B cell (primary cell): ENCODE measurements at places on chromosomes 7 and 10.

DNA sequence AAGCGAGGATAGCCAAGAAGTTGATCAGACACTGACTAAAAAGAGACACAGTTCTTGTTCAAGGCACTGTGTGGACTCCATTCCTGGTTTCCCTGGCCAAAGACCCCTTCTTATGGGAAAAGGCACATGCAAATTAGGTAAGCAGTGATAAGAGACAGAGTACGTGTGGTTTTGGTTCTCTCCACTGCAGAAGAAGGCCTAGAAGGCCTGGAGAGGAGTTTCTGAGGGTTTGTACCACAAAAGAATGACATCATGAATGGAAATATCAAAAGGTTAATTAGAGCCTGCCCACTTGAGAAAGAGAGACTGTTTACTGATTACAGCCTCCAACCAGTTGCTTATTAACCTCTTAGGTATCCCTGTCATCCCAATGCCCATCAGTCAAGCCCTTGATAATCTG lies 137.5 kb downstream of the ZNF365 start:
- DNase-seq = no peak

GRCh38 chr10:1272777-1273161 lies 216.6 kb downstream of the WDR37 start:
- no peak for DNase-seq

DNA sequence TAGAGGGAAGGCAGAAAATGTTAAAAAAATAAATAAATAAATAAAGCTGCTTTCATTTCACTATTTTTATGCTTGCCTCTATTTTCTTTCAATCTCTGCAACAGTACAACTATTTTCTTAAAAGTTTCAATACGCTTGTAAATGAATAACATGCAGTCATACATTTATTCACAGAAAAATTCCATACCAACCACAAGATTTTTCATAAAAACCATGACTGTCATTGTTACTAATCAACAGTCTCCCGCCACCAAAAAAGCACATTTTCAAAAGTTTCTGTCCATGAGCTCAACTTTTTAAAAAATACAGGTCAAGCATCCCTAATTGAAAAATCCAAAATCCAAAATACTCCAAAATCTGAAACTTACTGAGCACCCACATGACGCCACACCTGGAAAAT lies 5.3 kb downstream of the PARD3 start:
- DNase-seq = no peak

DNA sequence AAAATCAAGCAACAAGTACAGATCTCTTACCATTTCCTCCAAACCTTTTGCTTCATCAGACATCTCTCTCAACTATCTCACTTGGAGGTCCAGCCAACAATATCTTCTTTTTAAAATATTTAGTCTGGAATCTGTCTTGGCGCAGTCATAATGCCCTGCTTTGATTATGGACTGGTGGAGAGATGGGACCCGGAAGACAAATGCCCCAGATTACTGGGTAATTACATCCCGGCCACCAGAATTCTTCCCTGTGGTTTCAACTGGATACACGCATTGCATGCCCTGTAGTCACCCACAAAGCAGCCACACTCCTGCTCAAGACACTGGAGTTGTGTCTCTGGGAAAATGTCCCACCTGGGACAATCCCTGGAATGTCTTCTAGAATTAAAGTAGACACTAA lies 65.5 kb downstream of the BPGM start:
- no peak for DNase-seq

- no peak for DNase-seq
Observed at GRCh38 chr10:86801995-86802394, 45.6 kb downstream of the BMPR1A start.

DNA sequence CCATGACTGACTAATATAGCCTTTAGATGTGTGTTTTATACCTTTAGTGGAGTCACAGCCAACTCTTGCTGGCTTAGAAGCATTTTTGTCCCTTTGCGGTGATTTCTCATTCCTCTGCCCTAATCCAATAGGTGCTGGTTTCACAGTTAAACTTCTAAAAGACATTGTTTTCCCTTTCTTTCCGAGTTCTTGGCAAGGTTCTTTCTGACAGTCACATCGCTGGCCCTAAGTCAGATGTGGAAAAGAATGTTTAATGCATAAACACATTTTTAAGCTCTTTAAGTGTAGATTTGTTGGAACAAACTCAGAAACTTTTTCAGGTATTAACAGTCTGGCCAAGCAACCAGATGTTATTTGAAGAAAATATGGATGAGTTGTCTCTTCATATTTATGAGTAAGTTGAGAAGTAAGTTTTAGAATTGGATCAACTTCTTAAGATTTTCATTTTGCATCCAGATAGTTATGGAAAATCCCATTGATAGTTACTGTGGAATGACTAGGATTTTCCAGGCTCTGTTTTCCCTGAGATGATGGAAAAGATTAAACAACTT lies 4.1 kb downstream of the EPDR1 start:
- DNase-seq = no peak

GRCh38 chr10:114869520-114869892 lies 47.9 kb downstream of the FHIP2A start:
- no peak for DNase-seq

DNA sequence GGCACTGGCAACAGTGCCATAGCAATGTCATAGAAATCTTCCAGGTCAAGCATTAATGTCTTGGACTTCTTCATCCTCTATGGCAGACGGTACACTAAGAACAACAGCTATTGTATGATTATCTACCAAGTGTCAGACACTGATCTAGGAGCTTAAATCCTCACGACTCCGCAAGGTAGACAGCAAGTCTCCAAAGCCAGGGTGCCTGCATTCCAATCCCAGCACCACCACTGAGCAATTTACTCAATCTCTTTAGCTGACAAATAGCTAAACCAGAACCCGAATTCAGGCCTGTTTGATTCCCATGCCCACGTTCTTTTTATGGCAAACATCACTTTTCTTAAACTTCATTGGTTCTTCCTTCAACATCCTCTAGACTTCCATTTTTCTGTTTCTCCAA lies 31.8 kb downstream of the DNMBP start:
- DNase-seq = no peak

DNA sequence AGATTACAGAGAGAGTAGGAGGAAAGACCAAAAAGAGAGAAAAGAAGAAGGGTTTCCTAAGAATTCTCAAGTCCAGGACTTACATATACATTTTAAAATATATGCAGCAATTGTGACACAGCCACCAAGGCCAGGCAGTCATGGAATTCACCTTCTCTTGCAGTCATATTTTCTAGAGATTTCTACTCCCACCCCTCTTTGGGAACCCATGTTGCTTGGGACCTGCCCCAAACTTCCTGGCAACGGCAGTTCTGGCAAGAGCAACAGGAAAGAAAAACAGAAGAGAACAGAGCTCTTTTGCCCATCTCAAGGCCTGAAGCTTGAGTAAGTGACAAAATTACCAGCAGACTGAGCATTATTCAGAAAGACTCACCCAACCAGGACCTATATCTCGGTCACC lies 128.3 kb upstream of the ASAH2 start:
- DNase-seq = no peak

- DNase-seq = no peak
Observed at GRCh38 chr10:114815791-114816190, 5.8 kb upstream of the FHIP2A start.

DNA sequence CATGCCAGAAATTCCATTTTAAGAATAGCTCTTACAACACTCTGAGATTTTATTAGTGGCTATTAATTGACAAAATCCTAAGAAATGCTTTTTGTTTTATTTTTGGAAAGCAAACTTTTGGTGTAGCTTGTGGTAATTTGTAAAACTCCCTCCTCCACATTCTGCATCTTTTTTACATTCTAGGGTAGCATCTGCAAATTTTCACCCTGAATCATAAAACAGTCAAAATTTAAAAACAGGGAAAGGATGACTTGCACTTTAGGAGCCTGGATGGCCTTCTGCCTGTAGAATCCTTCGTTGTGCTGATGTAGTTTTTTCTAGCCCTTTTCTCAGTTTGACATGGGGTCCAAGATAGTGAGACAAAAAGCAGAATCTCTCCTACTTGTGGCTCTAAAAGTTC lies 316.1 kb downstream of the ADRA2A start:
- no peak for DNase-seq

DNA sequence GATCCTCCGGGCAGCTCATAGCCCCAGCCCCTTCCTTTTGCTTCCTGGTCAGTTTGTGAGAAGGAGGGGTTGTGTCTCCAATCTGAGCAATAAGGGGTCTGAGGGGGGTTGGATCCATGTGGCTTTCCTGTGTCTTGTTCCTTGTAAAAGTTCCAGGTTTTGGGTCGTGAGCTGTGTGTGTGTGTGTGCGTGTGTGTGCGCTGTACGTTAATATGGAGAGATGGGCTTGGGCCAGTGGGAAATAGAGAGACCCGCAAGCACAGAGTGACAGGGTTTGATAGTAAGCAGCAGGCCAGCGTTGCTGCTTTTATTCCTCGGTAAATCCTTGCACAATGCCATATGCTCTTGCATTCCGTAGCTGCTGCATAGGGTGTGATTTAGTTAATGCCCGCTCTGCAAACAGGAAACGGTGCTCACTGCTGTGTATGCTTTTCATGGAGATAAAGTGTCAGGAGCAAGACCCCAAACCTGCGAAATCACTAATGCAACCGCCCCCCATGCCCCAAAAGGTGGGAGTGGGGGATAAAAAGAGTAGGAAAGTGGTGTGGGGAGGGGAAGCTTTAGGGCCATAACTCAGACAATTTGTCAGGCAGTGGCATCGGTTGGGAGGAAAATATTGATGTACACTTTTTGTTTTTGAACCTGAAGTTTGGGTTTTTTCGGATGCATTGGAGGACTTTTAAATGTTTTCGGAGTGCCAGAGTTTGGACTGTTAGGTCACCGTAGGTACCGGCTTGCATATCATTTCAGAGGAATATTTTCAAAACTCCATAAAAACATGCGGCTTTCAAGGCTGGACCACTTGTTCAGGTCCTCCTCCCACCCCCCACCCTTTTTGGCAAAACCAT lies 108.7 kb downstream of the TCF7L2 start:
- DNase-seq = no peak

DNA sequence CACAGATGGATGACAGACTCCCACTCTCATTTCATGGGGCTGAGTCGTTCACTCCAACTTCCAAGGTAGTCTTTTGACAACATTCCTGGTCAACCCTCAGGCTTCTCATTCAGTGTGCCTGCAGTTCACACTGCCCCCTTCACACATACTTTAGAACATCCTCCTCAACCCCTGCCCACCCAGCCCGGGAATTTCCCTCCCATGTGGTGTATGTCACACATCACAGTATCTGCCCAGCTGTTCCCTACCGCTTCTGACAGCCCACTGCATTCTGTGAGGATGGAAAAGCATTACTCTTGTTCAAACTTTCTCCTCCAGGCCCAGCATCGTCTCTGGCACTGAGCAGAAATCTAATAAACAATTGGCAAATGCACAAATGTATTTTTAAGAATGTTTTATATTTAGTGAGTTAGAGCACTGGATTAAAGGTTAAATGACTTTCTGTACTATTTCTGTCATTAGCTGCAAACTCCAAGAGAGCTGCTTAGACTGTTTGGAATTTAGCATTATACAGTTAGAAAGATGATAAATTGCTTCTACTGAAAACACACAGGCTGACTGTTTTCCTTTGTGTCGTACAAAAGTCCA lies 110.4 kb downstream of the SFMBT2 start:
- no peak for DNase-seq

GRCh38 chr7:89073776-89074175 lies 278.2 kb upstream of the TEX47 start:
- DNase-seq = no peak

GRCh38 chr10:71712572-71713134 lies 6.9 kb downstream of the C10orf105 start:
- no peak for DNase-seq

DNA sequence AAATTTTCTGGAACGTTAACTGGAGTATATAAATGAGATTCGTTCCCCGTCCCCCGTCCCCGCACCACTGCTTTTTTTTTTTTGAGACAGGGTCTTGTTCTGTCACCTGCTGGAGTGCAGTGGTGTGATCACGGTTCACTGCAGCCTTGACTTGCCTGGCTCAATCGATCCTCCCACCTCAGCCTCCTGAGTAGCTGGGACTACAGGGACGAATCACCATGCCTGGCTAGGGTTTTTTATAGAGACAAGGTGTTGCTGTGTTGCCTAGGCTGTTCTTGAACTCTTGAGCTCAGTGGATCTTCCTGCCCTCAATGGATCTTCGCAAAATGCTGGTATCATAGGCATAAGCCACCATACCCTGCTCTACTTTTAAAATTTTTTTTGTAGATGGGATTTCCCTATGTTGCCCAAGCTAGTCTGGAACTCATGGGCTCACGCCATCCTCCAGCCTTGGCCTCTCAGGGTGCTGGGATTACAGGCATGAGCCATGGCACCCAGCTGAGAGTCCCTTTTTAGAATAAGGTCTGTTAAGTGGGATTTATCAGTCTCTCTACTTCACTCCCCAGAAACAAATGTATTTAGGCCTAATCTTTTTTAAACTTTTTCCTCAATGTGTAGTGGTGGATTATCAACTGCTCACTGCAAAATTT lies 122.9 kb downstream of the LYZL1 start:
- DNase-seq = no peak

DNA sequence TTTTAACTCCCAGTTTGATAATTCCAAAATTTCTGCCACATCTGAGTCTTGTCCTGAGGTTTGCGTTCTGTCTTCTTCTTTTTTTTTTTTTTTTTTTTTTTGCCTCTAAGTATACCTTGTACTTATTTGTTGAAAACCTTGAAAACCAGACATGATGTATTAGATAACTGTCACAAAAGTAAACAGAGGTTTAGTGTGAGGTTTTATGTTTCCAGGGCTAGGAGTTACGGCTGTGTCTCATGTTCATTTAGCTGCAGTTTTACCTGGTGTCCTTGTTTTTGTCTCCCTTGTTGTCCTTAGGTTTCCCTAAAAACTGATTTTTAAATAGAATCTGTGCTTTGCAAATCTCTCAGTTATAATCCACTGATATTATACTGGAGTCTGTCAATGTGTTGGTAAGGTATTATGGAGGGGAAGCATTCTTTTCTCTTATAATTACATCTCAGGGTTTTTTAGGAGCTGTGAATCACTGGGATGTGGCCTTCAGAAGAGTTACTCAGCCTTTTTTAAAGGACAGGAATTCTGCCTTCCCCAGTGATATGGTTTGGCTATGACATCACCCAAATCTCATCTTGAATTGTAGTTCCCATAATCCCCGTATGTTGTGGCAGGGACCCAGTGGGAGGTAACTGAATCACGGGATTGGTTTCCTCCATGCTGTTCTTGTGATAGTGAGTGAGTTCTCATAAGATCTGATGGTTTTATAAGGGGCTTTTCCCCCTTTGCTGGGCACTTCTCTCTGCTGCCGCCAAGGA lies 95.0 kb downstream of the CDCA7L start:
- DNase-seq = no peak

DNA sequence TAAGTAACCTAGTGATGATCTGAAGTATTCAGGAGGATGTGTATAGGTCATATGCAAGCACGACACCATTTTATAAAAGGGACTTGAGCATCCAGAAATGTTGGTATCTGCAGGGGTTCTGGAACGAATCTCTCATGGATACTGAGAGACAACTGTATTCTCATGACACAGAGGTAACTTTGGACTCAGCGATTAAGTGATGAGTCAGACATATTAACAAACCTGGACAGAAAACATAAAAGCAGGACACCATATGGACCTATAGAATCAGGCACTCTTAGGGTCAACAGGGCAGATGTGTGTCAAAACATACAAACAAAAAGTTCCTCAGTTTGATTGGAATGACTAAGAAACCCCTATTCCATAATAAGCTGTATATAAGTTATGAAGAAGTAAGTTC lies 248.1 kb downstream of the ANKRD7 start:
- no peak for DNase-seq
